Glomerular endothelial cell (primary cell): ENCODE measurements at places on chromosomes 4 and X. TPM values are rescaled to one million over a fixed set of nuclear protein-coding genes. Genes with fewer than 3 reads are reported as not detected.

The ADRA2C gene
- 0.19 and 0.93 TPM in 2 replicates for total RNA-seq

The ATP6AP1 gene
- 115 and 164 TPM in 2 replicates for total RNA-seq

The DUX4 gene
- total RNA-seq, result not detected in 2 replicates

The SPIN2A gene
- total RNA-seq, result not detected in 2 replicates

The GAB3 gene
- 6.8 and 8.0 TPM in 2 replicates for total RNA-seq

The LRP2BP gene
- 0.24 and 0.35 TPM in 2 replicates for total RNA-seq

The GUCY1B1 gene
- total RNA-seq, result 0.39 and 2.0 TPM in 2 replicates

The OCIAD1 gene
- total RNA-seq, result 123 and 136 TPM in 2 replicates

The ZFYVE28 gene
- total RNA-seq, result 8.1 and 11.3 TPM in 2 replicates

The MAGIX gene
- 1.2 and 1.4 TPM in 2 replicates for total RNA-seq

The HNRNPDL gene
- 127 and 142 TPM in 2 replicates for total RNA-seq
